Motor neuron (in vitro differentiated cells): ENCODE measurements at places on chromosomes 1 and 21. TPM values are rescaled to one million over a fixed set of nuclear protein-coding genes. Genes with fewer than 3 reads are reported as not detected.

DNA sequence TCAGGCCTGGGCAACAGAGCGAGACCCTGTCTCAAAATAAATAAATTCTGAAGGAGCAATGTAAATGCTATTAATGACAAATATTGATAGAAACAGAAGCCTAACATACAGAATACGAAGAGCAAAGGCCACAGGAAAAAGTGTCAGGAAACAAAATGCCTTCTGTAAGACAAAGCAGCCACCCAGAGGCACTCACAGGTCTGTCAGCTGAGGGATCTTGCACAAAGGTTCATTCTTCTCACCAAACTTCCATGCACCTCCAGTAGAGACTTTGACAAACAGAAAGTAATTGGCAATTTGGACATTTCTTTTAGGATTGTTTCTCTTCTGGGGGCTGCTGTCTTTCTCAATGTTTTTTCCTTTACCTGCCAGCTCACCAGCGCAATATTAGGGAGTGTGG lies 1.2 kb upstream of the ALDH9A1 start:
- no peak for ATAC-seq

DNA sequence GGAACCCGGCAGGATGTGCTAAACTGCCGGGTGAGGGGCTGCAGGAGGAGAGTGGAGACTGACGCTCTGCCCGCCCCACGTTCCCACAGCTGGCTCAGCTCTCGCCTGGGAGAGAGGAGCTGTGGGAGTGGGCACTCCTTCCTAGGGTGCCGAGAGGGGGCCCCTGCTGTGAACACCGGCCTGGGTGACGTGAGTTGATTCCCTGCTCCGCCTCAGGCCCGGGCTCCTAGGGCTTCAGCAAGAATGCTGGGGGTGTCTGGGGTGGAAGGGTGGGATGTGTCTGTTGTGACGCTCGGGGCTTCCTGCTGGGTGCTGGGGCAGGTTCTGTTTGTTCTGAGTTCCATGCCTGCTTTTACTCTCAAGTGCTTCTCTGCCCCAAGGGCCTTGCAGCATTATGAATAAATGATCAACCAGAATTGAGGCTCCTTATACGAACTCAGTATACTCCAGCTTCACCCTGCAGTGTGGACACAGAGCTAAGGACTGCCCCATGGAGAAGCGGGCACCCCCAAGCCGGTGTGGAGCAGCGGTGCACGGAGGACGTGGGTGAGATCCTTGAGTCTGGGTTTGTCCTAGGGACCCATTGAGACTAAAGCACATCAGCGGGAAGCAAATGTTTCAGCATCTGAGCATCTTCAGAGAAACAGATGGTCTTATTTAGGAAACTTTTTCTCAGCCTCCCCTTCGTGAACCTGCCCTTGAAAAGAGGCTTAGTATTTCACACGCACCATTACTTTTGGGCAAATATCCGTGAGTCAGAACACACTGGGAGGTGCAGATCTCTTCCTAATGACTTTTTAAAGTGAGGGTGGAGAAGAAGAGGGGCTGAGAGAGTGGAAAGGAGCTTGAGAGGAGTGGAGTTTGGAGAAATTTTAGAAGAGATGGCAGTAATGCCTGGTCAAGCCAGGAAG lies 41.7 kb downstream of the SYT6 start:
- no peak for ATAC-seq

DNA sequence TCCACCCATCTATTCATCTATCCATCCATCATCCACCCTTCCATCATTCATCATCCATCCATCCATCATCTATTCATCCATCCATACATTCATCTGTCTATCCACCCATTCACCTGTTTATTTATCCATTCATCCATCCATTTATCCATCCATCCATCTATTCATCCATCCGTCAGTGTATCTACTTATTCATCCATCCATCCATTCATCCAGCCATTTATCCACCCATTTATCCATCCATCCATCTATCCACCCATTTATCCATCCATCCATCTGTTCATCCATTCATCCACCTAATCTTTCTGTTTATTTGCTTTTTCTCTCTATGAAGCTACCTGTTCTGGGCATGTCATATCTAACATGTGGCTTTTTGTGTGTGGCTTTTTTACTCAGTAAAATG lies 115.4 kb downstream of the CRYAA start:
- ATAC-seq, result no peak

The ESPN gene
- total RNA-seq, result 2.9 TPM in 1 of 2 replicates, not detected in the other

The RIPK4 gene
- total RNA-seq, result 0.25 and 0.33 TPM in 2 replicates

The VSIG8 gene
- not detected in 2 replicates for total RNA-seq

The MX2 gene
- 0.14 and 0.54 TPM in 2 replicates for total RNA-seq
